ENCODE measurements at places on chromosomes 1 and 21. TPM values are rescaled to one million over a fixed set of nuclear protein-coding genes. Genes with fewer than 3 reads are reported as not detected.
A peak's percentile ranks its signal among the peaks of the same experiment; 100 is the strongest.

SYNC gene
- total RNA-seq = not detected

IRF2BP2 gene
- 99.6 TPM for total RNA-seq

C1orf185 gene
- not detected for total RNA-seq

GRCh38 chr1:151762941-151763921 lies at the start of gene MRPL9:
Gene MRPL9 (minus strand): TSS chr1:151763496. CDS start chr1:151763479, 17 bp downstream.
- H3K27me3 ChIP-seq = no peaks in the 10 kb centered on the region
- peak within 1 kb of the TSS; percentile 90 for H3K27ac ChIP-seq
- peaks cover 17% of the 10 kb centered on the region for H3K36me3 ChIP-seq
- peak within 1 kb of the TSS; percentile 86 for H3K4me3 ChIP-seq

- no peak for DNase-seq
- H3K27ac ChIP-seq = no peak overlapping the region
- no peaks in the 10 kb centered on the region for H3K36me3 ChIP-seq
- H3K4me3 ChIP-seq = no peak overlapping the region
- H3K4me1 ChIP-seq = peaks cover 6% of the 10 kb centered on the region
Observed at GRCh38 chr1:58898739-58899586, 115.1 kb upstream of the JUN start.

DNA sequence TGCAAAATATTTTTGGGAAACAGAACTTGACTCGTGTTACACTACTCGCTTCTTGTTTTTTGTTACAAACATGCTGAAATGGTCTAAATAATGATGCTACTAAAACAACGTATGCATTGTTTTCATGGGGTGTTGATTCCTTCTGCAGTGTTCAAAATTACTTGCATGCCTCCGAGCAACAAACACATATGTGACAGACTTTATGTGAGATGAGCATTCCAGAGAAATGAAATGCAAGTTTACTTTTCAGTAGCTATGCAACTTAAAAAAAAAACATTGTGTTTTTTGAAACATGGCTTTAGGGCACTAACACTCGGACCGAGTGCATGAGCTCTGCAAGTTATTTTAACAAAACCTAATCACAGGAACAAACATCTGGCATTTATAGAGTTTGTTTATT lies 84.8 kb downstream of the CAMTA1 start:
- H3K4me1 ChIP-seq = peaks cover 25% of the 10 kb centered on the region
- H3K36me3 ChIP-seq = no peaks in the 10 kb centered on the region
- no peaks in the 10 kb centered on the region for H3K27me3 ChIP-seq
- DNase-seq = no peak
- no peak overlapping the region for H3K4me3 ChIP-seq

DNA sequence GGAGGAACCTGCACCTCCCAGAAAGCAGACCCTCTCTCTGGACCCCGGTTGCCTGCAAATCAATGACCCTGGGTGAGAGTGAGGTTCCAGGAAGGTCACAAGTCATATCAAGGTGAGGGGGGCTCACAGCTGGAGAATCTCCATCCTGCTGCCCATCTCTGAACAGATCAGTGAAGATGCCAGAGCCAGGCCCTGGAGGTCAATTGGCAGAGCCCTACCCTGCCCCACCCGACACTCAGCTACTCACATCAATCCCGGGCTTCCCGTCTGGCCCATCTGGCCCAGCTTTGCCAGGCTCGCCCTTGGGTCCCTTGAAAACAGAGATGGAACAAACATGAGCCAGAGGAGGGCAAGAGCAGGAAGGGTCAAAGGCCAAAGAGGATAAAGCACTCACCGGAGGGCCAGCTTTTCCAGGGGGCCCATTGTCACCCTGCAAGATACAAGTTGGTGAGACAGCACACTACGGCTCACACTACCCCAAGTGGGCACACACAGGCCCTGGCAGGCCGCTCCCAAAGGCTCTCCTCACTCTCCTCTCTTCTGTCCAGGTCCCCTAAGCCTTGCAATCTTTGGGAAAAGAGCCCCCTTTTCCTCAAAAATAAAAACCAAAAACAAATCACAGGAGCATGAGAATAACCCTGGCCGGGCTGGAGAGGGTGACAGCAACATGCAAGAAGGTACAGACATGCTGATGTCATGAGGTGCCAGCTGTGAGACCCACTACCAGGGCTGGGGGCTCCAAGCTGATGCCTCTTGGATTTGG lies 2.9 kb downstream of the COL9A2 start:
- H3K4me3 ChIP-seq = no peak overlapping the region
- peaks cover 28% of the 10 kb centered on the region for H3K4me1 ChIP-seq
- no peak for DNase-seq
- peak overlapping the region; percentile 21 for H3K27ac ChIP-seq

All from activated naive CD4-positive, alpha-beta T cell treated with anti-CD3 and anti-CD28 coated beads for 36 hours (primary cell).